ENCODE measurements at places on chromosomes 12 and 14.

GRCh38 chr14:87667659-87668058 is 325.3 kb downstream of the GALC start:
- DNase-seq = no peak

DNA sequence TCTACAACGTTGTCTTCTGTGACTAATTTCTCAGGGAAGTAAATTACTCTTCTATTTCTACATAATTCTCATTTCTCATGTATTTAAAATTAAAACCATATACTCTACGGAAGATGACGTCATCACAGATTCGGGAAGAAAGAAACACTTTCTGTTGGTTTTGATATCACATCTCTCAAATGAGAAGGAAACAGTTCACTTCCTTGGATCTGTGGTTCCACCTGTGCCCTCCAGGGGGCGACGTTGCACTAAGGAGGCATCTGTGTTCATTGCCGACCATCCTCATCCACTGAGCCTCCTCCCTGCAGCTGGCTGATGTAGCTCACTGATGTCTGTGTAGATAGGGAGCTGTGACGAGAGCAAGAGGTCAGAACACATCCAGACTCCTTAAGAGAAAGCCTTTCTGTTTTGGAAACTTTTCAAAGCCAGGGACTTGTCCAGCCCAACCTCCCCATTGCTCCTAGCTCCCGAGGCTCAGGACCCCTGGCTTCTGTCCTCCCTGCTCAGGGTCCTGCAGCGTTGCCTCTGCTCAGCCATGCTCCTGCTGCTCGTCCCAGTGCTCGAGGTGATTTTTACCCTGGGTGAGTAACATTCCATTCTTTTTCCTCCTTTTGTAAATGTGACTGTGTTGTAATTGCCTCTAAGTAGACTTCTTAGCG is 172.7 kb upstream of the OR4E1 start:
- DNase-seq = peak; percentile 26

- DNase-seq = no peak
Measured at GRCh38 chr14:70358631-70359030, 852 bp downstream of the COX16 start.

GRCh38 chr12:94875525-94875924 is 128.0 kb downstream of the NDUFA12 start:
- no peak for DNase-seq

- DNase-seq = no peak
Measured at GRCh38 chr12:79023784-79024183, 159.2 kb downstream of the SYT1 start.

GRCh38 chr12:41223600-41223999 is 35.5 kb downstream of the PDZRN4 start:
- no peak for DNase-seq

DNA sequence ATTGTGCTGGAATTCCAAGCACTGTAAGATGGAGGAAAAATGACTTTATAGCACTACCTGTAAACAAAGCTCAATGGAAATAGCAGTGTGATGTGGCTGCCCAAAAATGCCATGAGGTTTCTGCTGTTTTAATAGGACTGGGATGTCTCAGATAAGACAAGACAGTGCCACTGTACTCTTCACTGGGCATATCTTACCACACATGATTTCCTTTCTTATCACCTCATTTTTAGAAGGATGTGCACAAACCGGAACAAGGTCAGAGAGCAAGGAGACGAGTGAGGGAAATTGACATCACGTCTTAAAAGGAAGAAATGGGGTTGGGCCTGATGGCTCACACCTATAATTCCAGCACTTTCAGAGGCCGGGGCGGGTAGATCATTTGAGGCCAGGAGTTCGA is 38.4 kb upstream of the FGD4 start:
- no peak for DNase-seq

DNA sequence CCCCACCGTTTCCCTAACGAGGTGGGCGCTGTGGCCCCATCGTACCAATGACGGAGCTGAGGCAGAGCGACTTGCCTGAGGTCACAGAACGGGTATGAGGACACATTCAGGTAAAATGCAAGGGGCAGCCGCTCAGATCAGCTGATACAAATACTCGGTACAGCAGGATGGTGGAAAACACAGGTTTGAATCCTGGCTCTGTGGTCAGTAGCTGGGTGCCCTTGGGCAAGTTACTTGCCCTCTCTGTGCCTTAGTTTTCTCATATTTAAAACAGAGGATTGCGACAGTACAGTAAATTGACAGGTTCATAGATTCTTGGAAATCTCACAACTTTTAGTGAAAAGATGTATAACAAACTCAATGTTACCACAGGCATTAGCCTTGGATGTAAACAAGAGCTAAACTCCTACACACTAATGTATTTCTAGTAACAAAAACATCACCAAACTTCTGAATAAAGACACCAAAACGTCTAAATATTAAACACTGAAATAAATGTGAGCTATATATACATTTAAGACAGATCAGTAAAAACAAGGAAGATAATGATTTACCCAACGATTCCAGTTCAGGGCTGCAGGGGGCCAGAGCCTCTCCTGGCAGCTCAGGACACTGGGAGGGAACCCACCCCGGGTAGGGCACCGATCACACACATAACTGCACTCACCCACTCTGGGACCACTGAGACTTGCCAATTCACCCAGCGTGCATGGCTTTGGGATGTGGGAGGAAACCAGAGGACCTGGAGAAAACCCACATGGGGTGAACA is 128.4 kb downstream of the RBM19 start:
- no peak for DNase-seq

DNA sequence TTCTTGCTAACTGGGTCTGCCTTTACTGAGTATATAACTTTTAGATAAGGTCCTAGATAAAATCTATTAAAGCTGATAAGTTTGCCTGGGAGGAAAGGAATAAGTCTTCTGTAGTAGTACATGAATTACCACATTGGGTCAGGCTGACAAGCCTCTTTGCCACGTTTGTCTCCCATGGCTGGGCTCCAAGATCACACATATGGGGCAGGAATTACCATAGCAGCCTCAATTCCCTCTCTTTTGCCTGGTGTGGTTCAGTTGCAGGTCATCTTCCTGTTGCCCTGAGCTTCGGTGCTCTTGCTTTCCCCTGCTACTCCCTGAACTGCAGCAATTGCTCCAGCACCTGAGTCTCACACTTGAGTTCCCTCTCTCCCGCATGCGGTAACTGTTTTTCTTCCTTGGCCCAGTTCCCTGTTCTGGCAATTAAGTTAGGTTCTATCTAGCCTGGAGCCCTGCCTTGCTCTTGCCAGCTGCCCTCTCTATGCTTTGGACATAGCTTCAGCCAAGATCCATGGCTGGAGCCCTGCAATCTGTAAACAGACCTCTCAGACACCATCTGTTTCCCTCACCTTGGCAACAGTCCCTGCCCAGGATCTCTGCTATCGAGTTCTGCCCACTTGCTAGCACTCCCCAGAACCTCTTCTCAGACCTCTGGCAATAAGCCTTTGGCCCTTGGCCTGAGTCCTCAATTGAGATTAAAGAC is 5.8 kb upstream of the GLT8D2 start:
- no peak for DNase-seq

GRCh38 chr12:75838309-75838708 is 193.3 kb downstream of the PHLDA1 start:
- DNase-seq = no peak

DNA sequence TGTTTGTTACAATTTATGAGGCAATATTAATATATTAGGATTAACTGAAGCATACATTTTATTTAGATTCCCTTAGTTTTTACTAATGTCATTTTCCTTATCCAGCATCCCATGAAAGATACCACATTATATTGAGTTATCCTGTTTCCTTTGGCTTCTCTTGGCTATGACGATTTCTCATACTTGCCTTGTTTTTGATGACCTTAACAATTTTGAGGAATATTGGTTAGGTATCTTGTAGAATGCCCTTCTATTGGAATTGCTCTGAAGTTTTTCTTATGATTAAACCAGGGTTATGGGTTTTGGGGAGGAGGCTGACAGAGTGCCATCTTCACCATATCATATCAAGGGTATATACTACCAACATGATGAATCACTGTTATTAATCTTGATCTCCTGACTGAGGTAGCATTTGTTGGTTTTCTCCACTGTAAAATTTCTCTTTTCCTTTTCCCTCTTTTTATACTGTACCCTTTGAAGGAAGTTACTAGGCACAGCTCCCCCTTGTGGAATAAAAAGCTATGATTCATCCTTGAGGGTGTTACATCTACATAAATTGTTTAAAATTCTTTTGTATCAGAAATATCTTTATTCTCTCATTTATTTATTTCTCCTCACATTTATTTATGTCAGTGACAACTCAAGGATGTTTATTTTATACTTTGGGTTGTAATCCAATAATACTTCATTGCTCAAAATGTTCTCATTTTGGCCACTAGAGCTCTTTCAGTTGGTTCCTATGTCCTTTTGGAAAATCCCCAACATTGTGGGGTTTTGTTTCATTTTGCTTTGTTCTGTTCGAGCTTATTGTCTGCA is 239.0 kb downstream of the SLC16A7 start:
- DNase-seq = no peak

- no peak for DNase-seq
Measured at GRCh38 chr12:6615802-6616201, 8.6 kb upstream of the CHD4 start.

GRCh38 chr12:2372178-2372577 is 319.4 kb downstream of the CACNA1C start:
- DNase-seq = no peak

DNA sequence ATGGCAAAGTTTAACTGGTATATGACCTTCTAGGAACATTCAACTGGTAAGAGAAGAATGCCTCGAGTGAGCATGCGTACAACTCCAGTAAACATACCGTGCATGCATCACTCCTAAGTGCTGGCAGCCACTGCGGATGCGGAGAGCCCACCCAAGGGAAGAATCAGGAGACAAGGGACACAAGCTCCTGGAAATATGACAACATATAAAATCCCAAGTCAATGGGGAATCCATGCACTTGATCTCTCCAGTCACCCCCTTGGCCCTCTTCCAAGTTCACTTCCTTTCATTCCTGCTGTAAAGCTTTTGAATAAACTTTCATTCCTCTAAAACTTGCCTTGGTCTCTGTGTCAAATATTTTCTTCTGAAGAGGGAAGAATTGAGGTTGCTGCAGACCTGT is 168.7 kb upstream of the TMCC3 start:
- no peak for DNase-seq

DNA sequence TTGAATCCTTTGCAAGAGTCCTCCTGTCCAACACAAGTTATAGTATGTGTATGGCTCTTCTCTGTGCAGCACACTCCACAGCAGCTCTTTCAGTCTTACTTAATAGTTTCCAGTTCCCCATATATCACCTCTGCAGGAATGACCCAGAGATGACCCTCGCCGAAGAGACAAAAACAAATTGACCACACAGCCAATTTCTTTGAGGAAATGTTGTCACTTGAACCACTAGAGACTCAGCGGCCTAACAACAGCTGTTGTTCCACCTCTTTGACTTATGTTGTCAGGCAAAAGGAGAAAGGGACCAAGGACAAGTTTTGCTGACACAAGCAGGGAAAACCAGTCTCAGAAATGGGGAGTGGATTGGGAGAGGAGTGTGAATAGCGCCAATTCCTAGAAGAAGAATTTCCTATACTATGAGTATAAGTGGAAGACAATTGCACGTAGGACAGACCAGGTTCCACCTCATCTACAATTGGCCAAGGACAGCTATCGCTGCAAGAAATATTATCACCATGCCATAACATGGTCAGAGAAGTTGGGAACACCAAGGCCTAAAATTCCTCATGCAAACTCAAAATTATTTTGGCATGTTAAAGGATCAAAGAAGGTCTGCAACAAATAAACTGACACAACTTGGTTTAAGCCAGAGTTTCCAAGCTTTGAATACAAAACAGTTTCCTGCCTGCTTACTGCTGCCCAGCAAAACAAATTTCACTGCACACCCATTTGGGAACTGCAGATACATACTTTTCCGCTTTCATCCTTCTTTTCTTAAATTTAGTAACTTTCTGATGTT is 41.7 kb upstream of the ITPR2 start:
- no peak for DNase-seq

DNA sequence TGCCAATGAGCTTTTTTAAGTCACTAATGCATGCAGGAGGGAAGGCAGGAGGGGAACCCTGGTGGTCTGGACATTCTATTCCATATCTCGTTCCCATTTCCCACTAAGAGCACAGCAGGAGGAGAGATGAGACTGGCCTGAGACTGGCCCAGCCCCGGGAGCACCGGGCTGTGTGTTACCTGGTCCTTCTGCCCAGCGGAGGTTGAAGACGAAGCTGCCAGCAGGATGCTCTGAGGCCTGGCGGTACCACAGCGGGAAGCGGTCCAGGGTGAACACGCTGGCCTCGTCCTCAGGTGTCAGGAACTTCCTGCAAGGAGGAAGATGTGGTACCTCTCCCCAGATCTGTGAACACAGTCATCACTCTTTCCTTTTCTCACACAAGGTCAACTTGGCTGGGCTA is 23.9 kb downstream of the LRTM2 start:
- no peak for DNase-seq

GRCh38 chr14:92400579-92401444 is 77.8 kb downstream of the SLC24A4 start:
- no peak for DNase-seq

DNA sequence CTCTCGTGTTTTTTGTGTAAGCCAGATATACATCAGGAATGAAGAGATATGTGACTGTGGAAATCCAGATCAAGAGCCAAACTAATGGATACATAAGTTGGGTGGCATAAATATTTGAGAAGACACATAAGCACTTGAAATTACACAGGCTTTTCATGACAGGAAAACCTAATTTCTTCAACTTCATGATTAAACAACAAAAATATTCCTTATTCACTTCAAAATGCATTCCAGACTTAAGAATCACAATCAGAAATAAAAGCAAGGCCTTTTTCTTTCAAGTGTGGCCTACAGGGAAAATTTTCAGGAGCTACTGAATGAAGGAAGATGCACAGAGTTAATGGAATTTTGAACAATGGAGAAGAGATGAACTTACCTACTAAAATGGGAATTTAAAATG is 515.6 kb downstream of the FOXG1 start:
- DNase-seq = no peak

DNA sequence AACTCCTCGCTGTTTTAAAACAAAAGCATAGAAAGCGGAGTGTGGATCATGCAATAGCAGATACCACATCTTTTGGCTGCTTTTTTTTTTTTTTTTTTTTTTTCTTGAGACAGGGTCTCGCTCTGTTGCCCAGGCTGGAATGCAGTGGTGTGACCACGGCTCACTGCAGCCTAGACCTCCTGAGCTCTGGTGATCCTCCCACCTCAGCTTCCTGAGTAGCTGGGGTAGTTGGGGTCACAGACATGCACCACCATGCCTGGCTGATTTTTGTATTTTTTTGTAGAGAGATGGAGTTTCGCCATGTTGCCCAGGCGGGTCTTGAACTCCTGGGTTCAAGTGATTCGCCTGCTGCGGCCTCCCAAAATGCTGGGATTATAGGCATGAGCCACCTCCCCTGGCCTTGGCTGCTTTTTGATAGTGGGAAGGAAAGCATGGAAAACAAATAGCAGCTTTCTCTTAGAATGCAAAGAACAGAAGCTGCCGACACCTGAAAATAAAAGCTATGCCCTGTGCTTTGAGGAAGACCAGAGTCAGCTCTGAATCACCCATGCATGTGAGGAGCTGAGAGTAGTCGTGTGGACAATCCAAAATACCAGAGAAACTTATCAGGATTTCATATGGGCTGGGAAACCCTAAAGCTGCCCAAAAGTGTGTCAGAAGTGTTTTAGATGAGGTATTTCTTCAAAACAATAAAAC is 3.6 kb upstream of the ELK3 start:
- DNase-seq = no peak

GRCh38 chr12:99339663-99340062 is 307.9 kb upstream of the GARIN6 start:
- no peak for DNase-seq

Data from NK-92 treated with Interleukin-12 subunit alpha and Interleukin-12 subunit beta, amount 100 ng/mL, for 24 hours (cell line).